Upper lobe of left lung (tissue), 6 donors: ENCODE measurements at places on chromosomes 7 and 10.

DNA sequence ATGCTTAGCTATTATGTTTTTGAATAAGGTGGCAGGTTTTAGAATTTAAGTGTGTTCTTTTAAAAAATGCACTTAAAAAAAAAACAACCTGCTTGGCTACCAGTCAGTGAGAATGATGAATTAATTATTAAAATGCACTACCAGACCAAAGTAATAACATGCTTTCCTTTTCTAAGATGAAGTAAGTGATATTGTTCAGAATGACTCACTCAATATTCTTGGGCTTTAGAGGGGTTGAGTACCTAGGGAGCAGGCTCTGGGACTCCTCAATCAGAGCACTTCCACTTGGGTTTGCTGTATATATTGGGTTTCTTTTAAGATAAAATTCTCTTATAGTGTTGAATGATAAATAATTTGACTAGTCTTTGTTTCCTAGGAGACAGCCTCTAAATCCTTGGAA is 8.6 kb downstream of the STAM start:
- DNase-seq = no peak

DNA sequence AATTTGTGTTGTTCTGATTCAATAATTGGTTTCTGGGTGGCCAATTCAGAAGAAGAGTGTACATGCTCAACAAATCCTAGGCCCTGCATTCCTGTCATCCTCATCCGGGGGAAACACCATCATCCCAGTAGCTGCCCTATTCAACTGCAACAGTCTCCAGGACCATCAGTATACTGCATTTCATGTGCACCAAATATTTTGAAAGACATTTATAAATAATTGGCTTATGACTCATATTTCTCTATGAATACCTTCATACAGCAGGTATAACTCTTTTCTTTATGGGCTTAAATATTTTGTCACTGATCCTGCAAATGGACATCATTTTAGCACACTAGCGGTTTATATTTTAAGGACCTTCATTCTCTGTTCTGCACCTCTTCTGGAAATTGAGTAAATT is 38.0 kb downstream of the CD36 start:
- no peak for DNase-seq

- DNase-seq = no peak
Measured at GRCh38 chr10:85919491-85920021, 447.0 kb downstream of the GRID1 start.

GRCh38 chr7:145431834-145432233 is 596.0 kb upstream of the TPK1 start:
- DNase-seq = no peak

- DNase-seq = no peak
Measured at GRCh38 chr10:78727728-78728127, 341.0 kb upstream of the ZMIZ1 start.

- DNase-seq = peak; percentile 85
Measured at GRCh38 chr10:85139124-85139523, 810.7 kb downstream of the CCSER2 start.

DNA sequence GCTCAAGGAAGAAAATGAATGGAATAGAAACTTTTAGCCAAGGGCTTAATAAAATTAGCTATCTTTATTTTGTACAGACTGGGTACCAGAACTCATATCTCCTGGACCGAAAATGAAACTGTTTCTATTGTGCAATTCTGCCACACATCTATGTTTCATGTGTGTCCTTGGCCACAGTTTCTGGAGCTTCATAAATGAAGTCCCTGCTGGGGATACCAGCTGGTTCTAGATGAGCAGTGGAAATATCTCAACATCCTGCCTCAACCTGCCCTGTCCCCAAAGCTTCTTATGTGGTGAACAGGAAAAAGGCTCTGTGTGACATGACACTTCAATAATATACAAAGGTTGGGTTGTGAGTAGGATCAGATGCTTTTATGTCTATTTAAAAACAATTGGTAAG is 310.1 kb upstream of the SORCS1 start:
- no peak for DNase-seq

DNA sequence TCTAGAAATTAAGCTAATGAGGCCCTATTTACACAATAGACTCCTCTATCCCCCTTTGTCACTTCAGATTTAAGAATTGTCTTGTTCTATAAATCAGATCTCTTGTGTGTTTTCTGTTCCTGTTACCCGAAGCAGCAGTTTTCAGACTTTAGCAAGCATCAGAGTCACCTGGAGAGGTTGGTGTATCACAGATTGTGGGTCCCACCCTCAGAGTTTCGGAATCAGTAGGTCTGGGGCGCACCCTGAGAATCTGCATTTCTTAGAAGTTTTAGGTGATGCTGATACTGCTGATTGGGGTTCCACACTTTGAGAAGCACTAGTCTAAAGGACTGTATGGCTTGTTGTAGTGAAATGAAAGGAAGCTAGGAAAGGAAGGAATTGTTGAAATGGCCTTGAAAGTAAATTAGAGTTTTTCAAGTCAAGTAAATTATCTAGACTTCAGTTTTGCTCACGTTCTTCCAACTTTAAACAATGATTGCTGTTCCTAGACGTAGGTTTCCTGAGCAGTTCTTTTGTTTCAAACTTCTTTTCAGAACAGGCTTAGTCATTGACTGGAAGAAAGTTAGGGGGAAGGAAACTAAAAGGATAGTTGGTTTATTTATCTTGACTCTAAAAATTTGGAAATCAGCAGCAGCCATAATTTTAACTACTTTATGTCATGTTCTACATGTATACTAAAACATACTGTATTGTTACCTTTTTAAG is 15.7 kb downstream of the BPGM start:
- no peak for DNase-seq

- DNase-seq = no peak
Measured at GRCh38 chr10:95275726-95276366, 15.0 kb downstream of the PDLIM1 start.

DNA sequence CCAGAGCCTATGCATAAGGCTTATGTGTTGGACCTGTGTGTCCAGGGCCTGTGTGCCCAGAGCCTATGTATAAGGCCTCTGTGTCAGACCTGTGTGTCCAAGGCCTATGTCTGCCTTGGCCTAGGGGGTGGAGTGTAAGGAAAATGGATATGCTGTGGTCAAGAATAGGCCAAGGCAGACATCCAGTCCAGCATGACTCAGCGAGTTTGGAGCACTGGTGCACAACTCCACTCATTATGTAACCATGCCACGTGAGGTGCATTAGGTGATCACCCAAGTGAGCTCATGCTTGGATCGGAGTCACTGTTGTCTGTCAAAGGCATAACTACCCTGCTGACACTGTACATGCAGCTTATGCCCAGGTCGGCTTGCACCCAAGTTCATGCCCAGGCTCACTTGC is 238.9 kb downstream of the CACNA2D1 start:
- no peak for DNase-seq

DNA sequence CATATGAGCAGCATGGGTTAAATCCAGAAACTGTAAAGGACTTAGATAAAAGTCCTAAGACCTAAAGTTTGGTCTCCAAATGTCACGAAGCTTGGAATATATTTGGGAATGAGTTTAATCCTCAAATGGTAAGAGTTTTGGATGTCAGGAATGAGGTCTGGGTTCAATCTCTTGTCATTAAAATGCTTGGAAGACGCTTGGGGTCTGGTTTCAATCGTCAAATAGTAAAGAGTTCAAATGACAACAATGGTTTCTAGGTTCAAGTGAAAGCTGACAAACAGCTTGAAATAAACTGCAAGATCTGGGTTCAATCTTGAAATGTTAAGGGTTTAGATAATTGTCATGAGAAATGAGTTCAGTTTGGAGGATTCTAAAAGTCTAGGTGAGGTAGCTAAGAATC is 385.5 kb upstream of the HPS1 start:
- DNase-seq = no peak

DNA sequence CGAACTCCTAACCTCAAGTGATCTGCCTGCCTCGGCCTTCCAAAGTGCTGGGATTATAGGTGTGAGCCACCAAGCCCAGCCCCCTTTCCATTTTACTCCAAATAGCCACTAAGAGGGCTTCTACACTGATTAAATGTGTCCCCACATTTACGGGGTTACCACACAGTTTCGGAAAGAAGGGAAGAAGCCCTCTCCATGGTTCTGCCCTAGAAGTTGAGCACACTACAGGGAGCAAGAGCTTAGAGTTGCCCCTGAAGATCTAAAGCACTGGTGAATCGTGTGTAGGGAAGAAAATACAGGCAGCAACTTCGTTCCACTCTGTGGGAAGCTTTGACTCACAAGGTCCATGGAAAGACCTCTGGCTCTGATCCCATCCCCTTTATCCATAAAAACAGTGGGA is 133.0 kb upstream of the PRKCQ start:
- no peak for DNase-seq

DNA sequence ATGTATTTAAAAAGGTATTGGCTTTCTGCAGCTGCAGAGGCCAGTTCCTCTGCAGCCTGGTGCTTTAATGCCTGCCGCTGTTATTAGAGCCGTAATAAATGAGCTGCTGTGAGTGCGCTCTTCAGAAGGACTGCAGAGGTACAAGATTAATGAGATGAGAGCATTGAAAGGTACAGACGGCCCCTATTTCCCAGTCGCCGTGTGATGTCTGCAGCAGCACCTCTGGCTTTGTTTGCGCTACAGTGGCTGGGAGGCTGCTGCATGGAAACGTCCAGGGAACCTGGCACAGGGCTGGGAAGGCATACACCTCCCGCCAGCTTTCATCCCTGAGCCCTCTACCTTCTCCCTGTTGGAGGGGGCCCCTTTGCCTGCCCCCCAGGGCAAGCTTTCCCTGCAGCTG is 383.8 kb upstream of the ZMIZ1 start:
- DNase-seq = no peak

DNA sequence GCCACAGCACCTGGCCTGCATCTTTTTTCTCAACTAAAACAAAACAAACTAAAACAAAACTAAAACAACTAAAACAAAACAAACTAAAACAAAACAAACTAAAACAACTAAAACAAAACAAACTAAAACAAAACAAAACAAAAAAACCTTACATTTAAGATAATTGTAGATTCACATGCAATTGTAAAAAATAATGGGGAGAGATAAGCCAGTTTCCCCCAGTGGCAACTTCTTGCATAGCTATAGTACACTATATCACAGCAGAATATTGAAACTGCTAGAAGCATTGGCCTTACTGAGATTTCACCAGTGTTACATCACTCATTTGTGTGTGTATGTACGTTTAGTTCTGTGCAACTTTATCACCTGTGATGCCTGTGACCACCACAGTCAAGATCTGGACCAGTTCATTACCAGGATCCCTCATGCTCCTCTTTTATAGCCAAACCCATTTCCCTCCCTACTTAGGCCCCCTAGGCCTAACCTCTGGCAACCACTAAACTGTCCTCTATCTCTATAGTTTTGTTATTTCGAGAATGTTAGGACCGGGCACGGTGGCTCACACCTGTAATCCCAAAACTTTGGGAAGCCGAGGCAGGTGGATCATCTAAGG is 9.3 kb downstream of the FXYD4 start:
- no peak for DNase-seq

DNA sequence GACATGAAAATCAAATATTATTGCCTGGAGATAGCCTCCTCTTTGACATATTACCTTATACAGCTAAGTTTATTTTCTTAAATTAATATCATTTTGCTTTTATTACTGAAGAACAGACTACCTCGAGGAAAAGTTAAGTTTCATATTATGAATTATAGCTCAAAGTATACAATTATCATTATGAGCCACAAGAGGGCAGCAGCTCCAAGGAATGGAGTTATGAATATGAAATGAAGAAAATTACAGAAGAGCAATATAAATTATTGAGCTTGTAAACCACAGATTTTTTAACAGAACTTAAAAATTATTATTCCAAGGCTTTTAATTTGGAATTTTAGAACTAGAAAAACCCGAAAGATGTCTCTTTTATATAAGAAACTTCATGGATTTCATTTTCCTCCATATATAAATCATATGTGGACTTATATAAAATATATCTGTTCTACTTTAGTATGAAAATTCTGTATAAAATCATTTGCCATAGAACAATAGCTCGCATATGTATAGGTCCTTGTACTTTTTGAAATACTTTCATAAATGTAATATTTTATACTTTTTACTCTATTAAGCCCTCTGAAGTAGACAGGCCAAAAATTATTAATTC is 40.1 kb downstream of the IQUB start:
- no peak for DNase-seq

DNA sequence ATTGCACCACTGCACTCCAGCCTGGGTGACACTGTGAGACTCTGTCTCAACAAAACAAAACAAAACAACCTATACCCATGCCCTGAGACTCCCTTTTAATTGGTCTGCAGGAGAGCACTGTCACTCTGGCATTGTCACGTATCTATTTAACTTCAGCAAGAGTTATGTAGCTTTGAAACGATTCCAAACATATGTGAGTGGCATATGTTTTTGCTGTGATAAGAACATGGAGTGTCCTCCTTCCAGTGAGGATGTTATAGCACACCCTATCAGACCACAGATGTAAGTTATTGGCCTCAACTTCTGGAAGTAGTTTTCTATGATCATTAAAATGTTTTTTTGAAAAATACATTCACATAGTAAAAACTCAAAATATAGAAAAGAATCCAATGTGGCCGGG is 15.5 kb upstream of the DNAJC12 start:
- no peak for DNase-seq

- DNase-seq = no peak
Measured at GRCh38 chr7:98755138-98755898, 114.5 kb downstream of the TMEM130 start.

DNA sequence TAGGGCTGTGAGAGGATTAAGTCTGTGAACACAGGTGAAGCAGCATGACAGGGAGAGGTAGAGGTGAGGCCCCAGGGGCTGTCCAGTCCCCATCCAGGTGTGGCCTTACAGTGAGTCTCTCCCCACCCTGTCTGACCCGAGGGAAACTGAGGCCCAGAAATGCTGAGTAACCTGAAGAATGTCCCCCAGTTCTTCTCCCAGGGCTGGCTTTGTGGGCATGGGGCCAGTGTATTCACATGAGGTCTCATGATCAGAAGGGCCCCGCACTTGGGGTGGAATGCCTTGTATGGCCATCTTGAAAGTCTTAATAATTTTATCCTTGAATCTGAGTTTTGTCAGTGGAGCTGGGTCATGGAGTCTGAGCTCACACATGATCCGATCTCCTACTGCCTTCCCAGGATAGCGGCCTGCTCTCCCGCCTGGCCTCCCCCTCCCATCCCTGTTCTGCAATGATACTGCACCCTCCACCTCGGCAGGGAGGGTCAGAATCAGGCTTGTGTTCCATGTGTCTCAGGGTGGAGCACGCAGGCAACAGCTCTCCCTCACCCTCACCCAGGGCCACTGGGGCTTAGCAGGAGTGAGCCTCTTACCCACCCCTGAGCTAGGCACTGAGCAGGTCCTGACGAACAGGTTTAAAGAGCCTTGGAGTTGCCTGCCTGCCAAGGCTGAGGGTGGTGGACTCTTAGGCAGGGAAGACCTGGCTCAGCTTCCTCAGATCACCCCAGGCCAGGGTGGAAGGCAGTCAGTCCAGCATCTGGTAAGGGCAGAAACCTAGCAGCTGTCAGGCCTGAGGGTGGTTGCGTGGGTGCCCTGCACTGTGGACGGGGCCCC is 41.4 kb upstream of the NPFFR1 start:
- DNase-seq = no peak
